Cerebellar nuclear complex (tissue), 1 donor: ENCODE measurements at places on chromosomes 7 and 10.

- no peak for DNase-seq
Measured at GRCh38 chr10:102988404-102989314, 70.6 kb downstream of the CNNM2 start.

DNA sequence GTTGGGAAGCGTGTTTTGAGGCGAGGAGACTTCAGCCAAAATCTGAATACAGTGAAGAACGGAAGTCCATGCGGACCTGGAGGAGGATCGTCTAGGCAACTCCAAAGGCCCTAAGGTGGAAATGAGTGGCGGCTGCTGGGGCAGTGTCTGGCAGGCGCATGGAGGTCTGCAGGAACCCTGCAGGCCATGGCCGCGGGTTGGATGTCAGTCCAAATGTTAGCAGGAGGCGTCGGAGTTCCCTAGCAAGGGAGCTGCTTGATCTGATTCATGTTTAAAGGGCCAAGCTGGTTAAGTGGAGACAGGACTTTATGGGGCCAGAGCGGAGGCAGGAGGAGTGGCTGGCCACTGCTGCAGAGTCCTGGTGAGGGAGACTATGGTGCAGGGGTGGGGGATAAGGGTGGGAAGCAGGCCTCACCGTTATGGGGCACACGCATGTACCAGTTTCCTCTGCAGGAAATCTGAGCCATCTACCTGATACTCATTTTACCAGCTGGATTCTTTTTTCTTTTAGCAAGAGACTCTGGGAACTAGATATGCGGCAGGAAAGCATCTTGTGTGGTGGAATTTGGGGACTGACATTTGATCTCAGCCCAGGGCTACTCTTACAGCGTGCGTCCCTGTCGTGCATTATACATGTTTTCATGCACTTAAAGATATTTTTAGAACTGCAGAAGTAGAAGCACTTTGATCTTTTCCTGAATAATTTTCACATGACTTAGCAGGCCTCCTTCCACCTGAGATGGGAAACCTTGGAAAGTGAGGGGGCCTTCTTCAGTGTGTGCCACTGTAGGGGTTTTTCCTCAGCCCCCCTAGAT lies 6.6 kb upstream of the REPIN1 start:
- no peak for DNase-seq

- DNase-seq: no peak
Measured at GRCh38 chr10:24847112-24848070, 105.0 kb downstream of the PRTFDC1 start.

DNA sequence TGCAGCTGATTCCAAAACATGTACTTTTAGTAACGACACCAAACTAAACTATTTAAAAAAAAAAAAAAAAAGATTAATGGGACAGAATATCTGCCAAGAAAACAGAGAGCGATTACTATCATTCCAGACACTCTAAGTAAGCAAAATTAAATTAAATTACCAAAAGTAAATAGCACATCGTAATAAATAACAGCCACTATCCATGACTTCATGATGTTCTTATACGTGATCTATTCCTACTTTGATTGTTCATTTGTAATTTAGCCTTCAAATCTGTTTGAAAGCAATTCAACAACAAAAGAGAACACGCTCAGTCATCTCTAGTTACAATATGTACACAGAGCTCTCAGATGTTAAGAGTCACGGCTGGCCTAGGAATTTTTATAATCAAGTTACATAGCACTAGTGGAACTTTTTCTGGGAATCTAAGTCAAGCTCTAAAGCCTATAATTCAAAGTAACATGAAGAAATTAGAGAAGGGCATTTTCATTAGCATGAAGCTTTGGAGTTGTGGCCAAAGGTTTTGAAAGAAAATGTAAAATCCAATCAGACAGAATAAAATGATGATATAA lies 241.7 kb upstream of the NEBL start:
- no peak for DNase-seq

- DNase-seq: no peak
Measured at GRCh38 chr10:132237396-132237795, 50.6 kb downstream of the DPYSL4 start.

DNA sequence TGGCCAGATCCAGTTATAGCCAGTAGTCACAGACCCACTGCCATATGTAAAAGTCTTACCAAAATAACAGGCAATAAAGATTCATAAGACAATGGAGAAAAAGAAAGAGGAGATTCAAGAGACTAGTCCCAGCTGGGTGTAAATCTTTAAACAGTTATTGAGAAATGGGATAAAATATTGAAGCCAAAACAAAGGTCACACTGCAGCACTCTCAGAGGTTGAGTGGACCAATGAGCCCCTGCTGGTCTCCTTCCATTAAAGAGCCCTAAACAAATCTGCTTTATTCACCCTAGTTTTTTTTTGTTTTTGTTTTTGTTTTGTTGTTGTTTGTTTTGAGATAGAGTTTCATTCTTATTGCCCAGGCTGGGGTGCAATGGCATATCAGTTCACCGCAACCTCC lies 98.8 kb downstream of the JMJD1C start:
- DNase-seq: no peak

- no peak for DNase-seq
Measured at GRCh38 chr10:71465551-71466252, 69.0 kb downstream of the CDH23 start.

GRCh38 chr7:114934086-114934485 lies 12.2 kb downstream of the MDFIC start:
- DNase-seq: no peak

DNA sequence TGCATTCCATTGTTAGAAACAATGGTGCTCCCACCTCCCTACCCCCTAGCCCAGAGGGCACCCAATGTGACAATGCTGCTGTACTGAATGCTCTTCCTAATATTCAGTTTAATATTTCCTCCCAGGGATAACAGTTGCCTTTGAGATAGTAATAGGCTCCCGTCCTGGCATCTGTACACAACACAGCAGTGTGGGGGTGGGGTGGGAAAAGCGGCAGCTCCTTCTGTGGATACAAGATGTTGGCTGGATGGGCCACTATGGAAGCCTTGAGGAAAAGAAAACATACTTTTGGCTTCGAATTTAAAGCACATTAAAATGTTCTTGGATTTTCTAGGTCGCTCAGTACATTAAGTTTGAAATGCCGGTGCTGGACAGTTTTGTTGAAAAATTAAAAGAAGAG lies 9.2 kb upstream of the ZNF22 start:
- DNase-seq: no peak

GRCh38 chr7:84857336-84857735 lies 329.5 kb downstream of the SEMA3D start:
- DNase-seq: no peak

DNA sequence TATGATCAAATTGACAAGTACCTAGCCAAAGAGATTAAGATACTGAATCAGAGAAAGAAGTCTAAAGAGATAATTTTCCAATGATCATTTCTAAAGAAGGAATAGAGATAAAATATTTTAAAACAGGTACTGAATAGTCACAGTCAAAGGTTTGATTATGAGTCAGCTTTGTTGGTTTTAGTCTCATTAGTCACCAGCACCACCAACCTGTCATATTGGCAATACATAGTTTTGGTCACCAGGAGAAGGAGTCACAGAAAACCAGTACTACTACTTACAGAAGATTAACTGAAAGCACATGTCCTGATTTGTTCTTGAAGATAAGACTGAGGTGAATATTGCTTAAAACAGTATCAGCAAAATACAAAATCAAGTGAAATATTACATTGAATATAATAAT lies 34.6 kb downstream of the ZEB1 start:
- DNase-seq: no peak

DNA sequence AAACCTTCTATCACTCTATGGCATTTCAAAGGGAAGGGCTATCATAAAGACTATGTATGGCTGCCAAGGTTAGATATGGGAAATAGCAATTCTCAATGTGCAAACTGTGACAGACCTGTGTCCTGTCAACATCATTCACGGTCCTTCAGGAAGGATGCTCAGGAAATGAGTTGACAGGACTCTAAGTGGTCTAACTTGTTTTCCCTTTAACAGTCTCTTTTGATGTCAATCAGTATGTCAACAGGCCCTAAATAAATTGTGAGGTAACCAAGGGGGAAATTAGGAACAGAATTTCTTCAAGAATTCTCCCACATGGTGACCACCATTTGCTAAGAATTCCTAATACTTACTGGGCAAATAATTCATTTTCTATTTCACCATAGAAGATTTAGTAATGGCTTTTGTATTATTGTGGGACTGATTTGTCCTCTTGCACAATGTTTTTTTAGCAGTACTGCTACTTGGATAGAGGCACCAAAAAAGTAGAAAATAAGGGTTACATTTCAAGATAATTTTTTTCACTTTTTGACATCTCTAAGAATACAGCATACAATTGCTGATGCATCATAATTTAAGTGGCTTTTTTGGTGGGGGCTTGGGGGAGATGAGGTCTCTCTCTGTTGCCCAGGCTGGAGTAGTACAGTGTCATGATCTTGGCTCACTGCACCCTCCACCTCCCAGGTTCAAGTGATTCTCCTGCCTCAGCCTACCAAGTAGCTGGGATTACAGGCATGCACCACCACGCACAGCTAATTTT lies 275.8 kb downstream of the CACNA2D1 start:
- DNase-seq: no peak

DNA sequence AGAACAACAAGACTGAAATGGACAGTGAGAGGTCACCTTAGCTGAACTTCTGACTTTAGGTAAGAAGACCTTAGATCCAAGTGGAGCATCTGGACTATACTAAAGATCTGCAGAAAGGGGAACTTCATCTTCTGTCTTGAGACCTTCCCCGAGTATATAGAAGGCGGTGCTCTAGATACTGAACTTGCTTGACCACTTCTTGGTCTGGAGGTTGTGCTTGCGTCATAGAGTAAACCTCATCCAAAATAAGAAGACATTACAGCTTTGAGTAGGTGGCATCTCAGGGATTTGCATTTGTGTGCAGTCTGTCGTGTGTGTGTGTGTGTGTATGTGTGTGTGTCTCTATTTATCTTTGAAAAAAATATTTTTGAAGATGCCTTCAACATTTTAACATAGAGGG lies 157.5 kb downstream of the CHN2 start:
- no peak for DNase-seq

GRCh38 chr10:2139746-2140145 lies 402.4 kb upstream of the ADARB2 start:
- DNase-seq: no peak

- no peak for DNase-seq
Measured at GRCh38 chr7:5553298-5553877, 129.8 kb upstream of the TNRC18 start.

DNA sequence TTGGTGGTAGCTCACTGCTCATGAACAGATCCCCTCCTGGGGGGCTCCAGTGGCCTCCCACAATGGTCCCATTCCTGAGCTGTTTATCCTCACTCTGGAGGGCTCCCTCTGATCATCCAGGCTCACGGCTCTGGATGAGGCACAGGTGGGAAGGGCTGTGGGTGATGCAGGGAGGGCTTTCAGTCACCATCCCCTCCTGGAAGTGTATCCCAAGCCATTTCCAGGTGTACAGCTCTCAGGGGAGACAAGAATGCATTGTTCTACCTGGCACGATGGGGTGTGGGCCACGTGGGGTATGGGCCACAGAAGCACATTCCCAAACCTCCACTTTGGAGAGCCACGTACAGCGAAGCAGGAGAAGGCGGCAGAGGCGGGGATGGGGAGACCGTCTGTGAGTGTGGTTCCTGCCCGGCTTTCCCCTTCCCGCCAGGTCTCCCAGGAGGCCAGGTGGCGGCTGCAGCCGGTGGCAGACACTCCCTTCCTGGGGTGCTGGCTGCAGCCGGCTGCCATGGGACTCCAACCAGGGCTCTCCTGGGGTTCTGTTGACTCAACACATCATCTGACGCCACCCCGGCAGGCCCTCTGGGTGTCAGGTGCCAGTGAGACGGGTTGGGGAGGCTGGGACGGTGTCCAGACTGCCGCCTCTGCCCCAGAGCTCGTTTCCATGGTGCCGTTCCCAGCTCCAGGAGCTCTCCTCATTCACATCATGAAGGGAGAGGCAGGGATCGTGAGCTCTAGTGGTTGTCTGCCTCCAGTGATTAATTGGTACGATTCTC lies 169.7 kb upstream of the RHEB start:
- no peak for DNase-seq

- DNase-seq: no peak
Measured at GRCh38 chr7:90728568-90728967, 132.4 kb downstream of the CDK14 start.
